ENCODE measurements at places on chromosomes 1 and 21.

GRCh38 chr1:187517546-187517945 is 688.8 kb downstream of the PLA2G4A start:
- no peak for DNase-seq

- DNase-seq: no peak
These were observed 7.0 kb downstream of the PALMD start for GRCh38 chr1:99652881-99653281.

GRCh38 chr21:31877463-31877957 is 4.7 kb downstream of the HUNK start:
- DNase-seq: no peak

GRCh38 chr1:88029142-88029541 is 654.9 kb upstream of the PKN2 start:
- no peak for DNase-seq

GRCh38 chr1:5394111-5394510 is 598.1 kb downstream of the NPHP4 start:
- no peak for DNase-seq
